NCI-H1105 treated with DMSO at 0.1 percent for 48 hours (cell line): ENCODE measurements at places on chromosomes 3 and 15.

- peak; percentile 97 for DNase-seq
These were observed 247.7 kb downstream of the ZBTB20 start for GRCh38 chr3:114899186-114899931.

- DNase-seq, result no peak
These were observed 28.1 kb downstream of the KCNAB1 start for GRCh38 chr3:156148345-156148945.

- no peak for DNase-seq
These were observed 124.9 kb downstream of the WDR72 start for GRCh38 chr15:53634517-53635106.

GRCh38 chr3:57810048-57810447 lies 53.9 kb downstream of the SLMAP start:
- DNase-seq, result no peak

DNA sequence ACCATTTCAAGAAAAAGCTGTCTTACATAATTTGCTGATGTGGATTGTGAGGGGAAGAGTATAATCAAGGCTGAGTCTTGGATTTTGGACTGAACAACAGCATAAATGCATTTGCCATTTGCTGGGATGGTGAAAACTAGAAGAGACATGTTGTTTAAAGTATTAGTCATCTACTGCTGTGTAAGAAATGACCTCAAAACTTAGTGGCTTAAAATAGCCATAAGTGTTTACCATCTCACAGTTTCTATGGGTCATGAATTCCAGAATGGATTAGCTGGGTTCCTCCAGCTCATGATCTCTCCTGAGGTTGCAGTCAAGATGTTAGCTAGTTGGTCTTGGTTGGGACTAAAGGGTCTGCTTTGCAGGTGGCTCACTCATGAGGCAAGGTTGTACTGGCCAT lies 66.2 kb downstream of the SCN11A start:
- DNase-seq, result no peak

DNA sequence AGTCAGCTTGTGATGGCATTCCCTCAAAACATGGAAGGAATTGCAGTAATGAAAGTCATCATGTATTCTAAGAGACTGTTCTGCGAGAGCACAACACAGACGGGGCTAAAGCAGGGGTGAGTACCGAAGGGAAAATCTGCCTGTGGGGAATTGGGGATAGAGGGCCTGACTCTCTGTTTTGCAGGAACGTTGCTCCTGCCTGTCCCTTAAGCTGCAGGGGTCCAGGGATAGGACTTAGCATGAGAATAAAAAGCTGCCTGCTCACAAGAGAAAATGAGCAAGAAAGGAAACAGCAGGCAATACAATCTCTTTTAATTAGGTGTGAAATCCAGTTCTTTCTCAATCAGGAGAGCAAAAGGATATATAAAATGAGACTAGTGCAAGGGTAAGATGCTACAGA lies 62.2 kb downstream of the TIGIT start:
- DNase-seq, result no peak
